ENCODE measurements at places on chromosomes 11 and 22. TPM values are rescaled to one million over a fixed set of nuclear protein-coding genes. Genes with fewer than 3 reads are reported as not detected.

Gene RAG1
- 0.29 TPM for polyA plus RNA-seq

Gene KLHL35
- polyA plus RNA-seq, result 15.6 TPM

Gene FAT3
- 50.5 TPM for polyA plus RNA-seq

Gene OR8G1
- not detected for polyA plus RNA-seq

Gene TP53AIP1
- polyA plus RNA-seq, result 1.4 TPM

Gene LTBP3
- 158 TPM for polyA plus RNA-seq

Gene NELL1
- 31.1 TPM for polyA plus RNA-seq

Gene PANX2
- polyA plus RNA-seq, result 18.3 TPM

DNA sequence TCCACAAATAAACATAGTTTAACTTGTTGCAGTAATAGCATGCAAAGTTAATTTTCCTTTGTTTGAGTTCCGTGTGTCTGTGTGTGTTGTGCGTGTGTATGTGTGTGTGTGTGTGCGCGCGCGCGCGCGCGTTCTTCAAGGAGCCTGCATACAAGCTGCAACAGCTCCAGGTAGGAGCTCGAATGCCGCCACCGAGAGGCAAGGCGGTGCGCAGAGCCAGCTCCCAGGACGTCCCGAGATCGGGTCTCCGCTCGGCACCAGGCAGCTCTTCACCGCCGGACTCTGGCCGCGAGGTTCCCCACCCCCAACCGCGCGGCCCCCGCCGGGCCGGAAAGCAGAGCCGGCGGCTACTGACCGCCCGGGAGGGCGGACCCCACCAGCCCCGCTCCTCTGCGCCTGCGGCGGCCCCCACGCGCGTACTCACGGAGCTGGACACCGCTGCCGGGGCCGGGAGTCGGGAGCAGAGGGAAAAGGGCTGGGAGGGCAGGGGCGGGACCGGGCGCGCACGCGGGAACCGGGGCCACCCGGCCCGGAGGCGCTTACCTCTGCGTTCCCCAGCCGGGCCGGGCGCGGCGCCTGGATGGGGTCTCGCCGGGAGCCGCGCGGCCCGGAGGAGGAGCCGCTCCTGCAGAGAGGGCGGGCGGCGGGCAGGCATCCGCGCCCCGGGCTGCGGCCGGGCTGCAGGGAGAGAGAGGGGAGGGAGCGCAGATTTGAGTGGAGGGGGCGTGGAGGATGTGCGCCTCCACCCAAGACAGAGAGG lies 40.4 kb upstream of the AKIP1 start:
- peak; percentile 85 for DNase-seq

- peak; percentile 60 for DNase-seq
Observed at GRCh38 chr11:73393479-73394415, 17.5 kb downstream of the RELT start.

GRCh38 chr11:77806993-77807392 lies 13.5 kb downstream of the RSF1 start:
- DNase-seq, result no peak

- DNase-seq, result peak; percentile 69
Observed at GRCh38 chr11:23021287-23021863, 161.1 kb upstream of the CCDC179 start.

- DNase-seq, result no peak
Observed at GRCh38 chr22:27952091-27952490, 33.0 kb upstream of the PITPNB start.

- no peak for DNase-seq
Observed at GRCh38 chr11:64856382-64857227, 12.2 kb upstream of the CDC42BPG start.

DNA sequence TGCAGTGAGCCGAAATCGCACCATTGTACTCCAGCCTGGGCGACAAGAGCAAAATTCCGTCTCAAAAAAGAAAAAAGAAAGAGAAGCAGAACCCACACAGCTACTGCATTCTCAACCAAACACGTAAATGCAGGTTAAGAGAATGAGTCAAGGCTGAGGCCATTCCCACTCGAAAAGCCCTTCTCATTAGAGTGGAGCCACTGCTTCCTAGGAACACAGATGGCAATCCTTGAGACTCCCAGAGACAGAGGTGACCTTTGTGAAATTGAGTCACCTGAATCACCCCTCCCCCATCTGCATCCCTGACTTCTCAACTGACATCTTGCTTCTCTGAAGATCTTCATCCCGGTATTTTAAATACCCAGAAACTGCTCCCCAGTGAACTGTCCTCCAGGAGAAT lies 8.2 kb downstream of the PACSIN2 start:
- DNase-seq, result no peak

- DNase-seq, result no peak
Observed at GRCh38 chr11:120338107-120338933, 2.1 kb downstream of the ARHGEF12 start.

- DNase-seq, result no peak
Observed at GRCh38 chr11:134170177-134170918, 53.4 kb downstream of the NCAPD3 start.

GRCh38 chr11:73197348-73197747 lies 20.7 kb upstream of the P2RY2 start:
- no peak for DNase-seq

DNA sequence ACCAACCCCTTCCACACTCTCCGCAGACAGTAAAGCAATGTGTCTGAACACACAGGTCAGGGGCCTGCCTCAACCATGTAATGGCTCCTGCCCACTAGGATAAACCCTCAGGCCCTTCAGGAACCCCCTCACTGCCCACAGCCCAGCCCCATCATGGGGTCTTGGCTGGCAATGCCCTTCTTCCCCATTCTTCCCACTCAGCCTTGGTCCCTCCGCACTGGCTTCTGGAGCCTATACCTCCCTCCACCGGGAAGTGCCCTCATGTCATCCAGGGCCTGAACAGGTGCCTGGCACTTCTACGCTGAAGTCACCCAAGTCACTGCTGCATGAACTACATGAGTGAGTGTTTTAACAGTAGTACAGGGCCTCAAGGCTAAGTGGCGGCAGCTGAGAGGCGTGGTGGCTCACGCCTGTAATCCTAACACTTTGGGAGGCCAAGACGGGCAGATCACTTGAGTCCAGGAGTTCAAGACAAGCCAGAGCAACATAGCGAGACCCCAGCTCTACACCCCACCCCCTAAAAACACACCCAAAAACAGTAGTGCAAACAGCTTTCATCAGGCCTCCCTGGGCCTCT lies 74.8 kb upstream of the PITPNB start:
- no peak for DNase-seq

DNA sequence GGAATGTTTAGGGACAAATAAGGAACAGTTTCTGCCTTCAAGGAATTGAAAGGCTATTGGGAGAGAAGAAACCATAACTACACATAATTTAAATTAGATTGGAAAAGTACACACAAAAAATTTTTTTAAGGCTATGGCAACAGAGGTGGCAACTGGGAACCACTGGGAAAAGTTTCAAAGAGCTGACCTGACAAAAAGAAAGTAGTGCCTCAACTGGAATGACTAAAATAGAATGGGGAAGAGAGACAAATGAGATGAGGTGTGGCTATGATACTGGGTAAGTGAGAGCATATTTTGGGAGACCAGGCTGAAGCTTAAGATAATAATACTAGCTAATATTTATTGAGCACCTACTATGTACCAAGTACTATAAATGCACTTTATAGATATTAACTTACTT lies 2.9 kb upstream of the AKIP1 start:
- no peak for DNase-seq

DNA sequence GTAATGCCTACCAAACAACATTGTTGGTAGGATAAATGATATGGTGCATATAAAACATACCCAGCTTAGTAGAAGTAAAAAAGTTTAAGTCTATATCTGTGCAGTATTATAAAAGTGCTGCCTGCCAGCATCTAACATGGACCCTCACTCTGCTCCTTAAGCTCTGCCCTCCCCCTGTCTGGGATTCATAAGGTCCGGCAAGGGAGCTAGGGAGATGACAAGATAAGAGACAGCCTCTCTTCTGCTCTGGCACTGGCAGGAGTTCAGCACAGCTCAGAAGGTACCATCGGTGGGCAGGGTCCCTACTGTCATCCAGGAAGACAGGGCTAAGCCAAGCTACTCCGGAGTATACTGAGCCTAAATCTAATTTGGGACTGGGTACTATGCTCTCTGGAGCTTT lies 42.8 kb downstream of the TRIM66 start:
- no peak for DNase-seq

DNA sequence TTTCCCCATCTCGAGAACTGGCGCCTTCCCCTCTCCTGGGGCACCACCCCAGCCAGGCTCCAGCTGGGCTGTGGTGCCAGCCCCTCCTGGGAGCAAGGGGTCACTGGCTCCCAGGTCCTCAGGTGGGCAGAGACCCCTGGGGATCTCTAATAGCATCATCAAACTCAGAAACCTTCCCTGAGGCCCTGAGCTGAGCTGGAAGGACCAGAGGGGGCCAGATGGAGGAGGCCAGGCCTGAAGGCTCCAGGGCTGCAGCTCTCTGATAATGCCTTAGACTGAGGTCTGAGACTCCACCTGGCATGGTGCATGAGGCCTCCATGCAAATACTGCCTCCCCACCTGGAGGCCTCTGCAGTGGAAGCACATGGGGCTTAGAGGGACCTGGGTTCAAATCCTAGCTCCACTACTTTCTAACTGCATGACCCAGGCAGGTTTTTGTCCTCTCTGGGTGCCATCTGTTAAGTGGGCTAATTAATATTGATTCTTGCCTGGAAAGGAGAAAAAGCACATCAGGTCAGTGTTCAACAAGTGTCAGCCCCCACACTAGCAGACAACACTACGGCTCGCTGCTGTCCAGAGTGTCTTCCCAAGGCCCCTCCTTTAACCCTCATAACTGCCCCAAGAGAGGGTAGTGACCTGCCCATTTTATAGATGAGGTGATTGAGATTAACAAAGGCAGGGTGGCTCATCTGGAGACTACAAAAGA lies 1.5 kb downstream of the MAPK8IP1 start:
- no peak for DNase-seq

DNA sequence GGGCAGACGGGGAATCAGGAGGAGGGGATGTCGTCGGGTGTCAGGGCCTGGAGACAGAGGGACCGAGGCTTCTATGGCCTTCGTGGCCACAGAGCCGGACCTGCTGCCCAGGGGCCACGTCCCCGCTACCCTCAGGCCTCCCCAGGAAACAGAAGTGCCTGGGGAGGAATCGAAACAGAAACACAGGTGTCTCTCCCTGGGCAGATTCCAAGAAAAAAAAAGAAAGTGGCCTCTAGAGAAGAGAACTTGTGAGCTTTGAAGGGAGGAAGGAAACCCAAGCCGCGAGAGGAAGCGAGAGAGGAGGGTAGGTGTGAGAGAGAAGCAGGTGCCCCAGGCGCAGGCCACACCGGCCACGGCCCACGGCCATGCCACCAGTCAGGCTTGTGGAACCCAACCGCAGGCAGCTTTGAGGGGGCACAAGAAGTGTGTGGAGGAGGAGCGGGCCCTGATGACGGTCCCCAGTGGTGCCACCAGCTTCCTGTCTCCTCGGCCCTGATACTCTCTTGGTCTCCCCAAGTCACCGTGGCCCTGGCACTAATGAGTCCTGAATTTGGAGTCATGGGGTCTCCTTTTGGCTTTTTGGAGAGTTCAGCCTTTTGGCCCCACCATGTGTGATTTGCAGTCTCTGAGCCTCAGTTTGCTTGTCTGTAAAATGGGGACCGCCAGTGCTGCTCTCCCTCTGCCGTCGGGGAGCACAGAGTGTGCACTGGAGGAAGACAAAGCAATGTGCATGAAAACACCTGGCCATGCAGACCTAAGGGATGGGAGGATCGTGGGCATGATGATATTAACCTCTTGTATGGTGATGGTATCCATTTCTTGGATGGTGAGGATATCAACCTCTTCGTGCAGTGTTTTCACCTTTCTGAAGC lies 25.2 kb downstream of the LIF start:
- DNase-seq, result no peak

DNA sequence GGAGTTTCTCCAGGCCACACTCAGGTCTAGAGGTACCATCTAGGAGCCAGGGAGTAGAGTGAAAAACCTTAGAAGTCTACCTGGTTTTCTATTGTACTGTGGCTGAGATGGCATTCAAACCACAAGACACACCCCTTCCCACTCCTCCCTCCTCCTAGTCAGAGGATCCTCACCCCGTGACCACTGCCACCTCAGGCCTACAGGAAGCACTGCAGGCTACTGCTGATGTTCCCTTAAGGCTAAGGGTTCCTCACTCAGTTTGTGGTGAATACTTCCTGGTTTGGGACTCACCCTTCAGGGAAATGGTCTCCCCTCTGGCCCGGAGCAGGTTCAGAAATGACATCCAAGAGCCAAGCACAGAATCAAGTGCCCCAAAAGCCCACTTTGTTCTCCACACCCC lies 1293.9 kb downstream of the JRKL start:
- no peak for DNase-seq

DNA sequence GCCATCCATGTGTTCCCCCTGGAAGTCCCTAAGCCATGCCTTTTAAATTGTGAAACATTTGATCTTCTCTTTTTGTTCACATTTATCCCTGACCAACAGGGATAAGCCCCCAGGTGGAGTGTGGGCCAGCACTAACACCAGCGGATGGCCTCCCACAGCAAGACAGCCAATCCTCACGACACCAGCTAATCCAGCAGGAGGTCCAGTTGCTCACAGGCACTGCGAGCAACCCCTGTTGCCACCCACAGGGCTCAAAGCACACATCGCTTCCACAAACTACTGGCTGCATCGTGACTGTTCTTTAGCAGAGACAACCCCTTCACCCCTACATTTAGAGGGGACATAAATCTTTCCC lies 2.0 kb downstream of the PCSK7 start:
- DNase-seq, result no peak

DNA sequence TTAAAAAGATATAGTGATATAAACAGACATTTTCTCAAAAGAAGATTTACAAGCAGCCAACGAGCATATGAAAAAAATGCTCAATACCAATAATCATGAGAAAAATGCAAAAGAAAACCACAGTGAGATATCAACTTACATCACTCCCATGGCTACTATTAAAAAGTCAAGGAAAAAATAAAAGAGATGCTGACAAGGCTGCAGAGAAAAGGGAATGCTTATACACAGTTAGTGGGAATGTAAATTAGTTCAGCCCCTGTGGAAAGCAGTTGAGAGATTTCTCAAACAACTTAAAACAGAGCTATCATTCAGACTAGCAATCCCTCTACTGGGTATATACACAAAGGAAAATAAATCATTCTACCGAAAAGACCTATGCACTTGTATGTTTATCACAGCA lies 97.1 kb upstream of the CARD18 start:
- no peak for DNase-seq

DNA sequence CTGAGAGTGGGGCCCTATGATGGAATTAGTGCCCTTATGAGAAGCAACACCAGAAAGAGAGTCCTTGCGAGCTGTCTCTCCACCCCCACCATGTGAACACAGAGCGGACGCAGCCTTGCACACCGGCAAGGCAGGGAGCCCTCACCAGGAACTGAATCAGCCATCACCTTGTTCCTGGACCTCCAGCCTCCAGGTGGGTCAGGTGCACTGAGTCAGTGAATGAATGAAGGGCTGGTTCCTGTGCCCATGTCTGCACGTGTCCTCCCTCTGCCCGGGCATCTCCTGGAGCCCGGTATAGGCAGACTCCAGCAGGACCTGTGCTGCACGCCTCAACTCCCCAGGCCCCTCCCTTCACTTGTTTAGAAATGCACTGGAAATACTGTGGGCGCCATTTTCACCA lies 54.9 kb downstream of the LINC01488 start:
- DNase-seq, result no peak

DNA sequence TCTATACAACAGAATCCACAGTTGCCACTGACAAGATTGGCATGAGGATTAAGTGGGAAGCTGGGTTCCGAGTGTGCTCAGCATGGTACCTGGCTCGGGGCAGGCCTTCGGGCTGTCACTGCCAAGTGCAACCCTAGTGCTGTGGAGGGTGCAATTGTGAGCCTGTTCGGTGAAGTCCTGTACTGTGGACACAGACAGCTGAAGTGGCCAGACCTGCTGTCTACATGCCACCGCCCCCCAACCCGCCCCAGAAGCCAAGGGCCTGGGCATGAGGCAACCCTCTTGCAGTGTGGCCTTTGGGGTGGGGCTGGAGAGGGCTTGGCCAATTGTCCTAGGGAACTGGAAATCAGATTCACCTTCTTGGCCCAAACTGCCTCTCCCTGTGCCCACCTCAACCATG lies 15.6 kb upstream of the SHISAL1 start:
- no peak for DNase-seq

Data from spinal cord (tissue), 10 donors.